ENCODE measurements at places on chromosomes 4 and X.
A peak's percentile ranks its signal among the peaks of the same experiment; 100 is the strongest.

- no peak for DNase-seq
Observed at GRCh38 chr4:25377572-25378436, 741 bp downstream of the ANAPC4 start.

DNA sequence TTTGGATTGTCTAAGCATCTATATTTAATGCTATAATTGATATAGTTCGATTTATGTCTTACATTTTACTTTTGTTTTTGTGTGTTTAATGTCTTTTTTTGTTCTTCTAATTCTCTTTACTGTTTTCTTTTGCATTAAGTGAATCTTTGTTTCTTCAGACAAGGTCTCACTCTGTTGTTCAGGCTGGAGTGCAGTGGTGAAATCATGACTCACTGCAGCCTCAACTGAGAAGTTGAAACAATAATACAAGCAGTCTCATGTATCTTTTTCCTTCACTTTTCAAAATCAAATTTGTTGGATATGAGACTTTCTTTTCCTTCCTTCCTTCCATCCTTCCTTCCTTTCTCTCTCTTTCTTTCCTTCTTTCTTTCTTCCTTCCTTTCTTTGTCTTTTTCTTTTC lies 1401.6 kb downstream of the ADGRL3 start:
- DNase-seq: no peak

- DNase-seq: no peak
Observed at GRCh38 chrX:37926700-37927099, 79.3 kb upstream of the DYNLT3 start.

- DNase-seq: no peak
Observed at GRCh38 chr4:8238515-8239053, 31.0 kb upstream of the HTRA3 start.

GRCh38 chr4:70859066-70859465 lies 19.4 kb upstream of the GRSF1 start:
- DNase-seq: no peak

GRCh38 chr4:111639876-111640275 lies 505.4 kb upstream of the FAM241A start:
- no peak for DNase-seq

- no peak for DNase-seq
Observed at GRCh38 chr4:73648478-73648877, 28.2 kb upstream of the RASSF6 start.

DNA sequence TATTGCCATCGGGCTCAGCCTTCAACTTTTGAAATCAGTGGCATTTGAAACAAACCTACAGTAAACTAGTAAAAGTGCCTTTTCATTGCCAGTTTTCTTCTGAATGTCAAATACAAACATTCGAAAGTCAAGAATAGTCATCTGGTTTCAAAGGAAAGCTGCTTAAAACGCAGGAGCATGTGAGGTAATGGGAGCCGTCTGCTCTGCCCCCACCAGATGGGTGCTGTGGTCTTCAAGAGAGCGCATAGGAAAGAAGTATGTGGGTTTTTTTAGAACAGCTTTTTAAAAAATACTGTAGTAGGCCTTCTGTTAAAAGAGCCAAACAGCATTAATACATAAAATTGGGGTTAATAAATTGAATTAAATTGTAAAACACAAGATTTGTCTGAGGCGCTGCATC lies 88.6 kb downstream of the STOX2 start:
- no peak for DNase-seq

DNA sequence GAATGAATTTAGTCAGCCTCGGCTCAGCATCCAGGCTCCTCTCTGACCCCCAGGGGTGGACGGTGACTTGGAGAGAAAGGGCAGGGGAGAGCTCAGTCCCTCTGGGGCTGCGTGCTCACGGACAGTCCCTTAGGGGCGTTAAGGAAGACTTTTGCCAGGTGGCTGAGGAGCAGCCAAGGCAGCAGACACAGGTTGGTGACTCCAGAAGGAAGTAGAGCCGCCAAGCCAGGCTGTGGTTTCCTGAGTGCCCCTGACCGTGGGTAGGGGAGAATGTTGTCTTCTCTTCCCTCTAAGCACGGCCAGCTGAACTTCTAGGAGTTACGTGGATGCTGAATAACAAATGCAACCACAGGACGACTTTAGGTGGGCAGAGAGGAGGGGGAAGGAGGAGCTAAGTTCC lies 91.0 kb upstream of the MTM1 start:
- DNase-seq: no peak

- DNase-seq: peak; percentile 69
Observed at GRCh38 chrX:154378799-154379568, at the start of gene EMD. Gene EMD (plus strand): TSS chrX:154379295. CDS start chrX:154379485, 190 bp downstream.

GRCh38 chrX:18789916-18790315 lies 82.5 kb downstream of the PPEF1 start:
- DNase-seq: no peak

- DNase-seq: no peak
Observed at GRCh38 chrX:39762266-39762841, 335.4 kb downstream of the BCOR start.

GRCh38 chr4:124151031-124151430 lies 561.5 kb downstream of the ANKRD50 start:
- DNase-seq: no peak

- no peak for DNase-seq
Observed at GRCh38 chr4:55269470-55269869, 76.6 kb upstream of the SRD5A3 start.

DNA sequence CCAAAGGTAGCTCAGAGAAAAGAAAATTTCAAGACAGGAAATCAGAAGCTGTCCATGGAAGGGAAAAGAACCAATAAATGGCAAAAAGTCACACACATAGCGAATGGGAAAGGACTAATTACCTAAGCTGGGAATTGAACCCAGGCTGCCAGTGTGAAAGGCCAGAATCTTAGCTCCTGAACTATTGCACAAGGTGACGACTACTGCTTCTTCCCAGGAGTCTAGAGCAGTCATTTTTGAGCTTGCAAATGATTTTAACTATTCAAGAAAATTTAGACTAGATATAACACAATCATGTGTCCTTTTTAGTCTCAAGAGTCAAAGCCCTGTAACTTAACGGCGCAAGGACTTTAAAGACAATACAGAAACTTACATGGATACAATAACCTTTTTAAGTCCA lies 34.1 kb upstream of the ZNF81 start:
- no peak for DNase-seq

DNA sequence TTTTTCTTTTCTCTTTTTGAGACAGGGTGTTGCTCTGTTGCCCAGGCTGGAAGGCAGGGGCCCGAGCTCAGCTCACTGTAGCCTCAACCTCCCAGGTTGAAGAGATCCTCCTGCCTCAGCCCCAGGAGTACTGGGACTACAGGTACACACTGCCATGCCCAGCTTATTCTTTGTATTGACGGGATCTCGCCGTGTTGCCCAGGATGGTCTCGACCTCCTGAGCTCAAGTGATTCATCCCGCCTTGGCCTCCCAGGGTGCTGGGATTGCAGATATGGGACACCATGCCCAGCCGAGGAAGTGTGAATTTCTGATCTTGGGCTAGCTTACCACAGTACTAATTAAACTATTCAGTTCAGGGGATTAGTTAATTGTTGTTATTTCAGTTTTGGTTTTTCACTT lies 28.6 kb upstream of the FAM193A start:
- no peak for DNase-seq

DNA sequence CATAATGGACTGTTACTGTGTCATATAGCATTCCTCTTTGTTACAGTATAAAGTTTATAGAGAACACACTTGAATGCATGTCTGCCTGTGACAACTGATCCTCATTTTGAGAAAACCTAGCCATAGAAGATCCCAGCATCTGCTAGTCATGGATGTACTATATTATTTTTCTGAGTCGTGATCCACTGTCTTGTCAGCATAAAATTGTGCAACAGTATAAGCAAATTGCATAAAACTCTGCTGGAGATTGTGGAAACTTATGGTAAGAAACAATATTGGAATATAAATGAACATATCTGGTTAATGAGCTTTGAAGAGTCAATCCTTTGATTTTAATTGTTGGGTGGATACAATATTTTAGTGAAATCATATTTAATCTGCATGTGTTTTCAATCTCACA lies 3.6 kb downstream of the NEIL3 start:
- no peak for DNase-seq

- no peak for DNase-seq
Observed at GRCh38 chrX:25287521-25287920, 271.8 kb upstream of the ARX start.

- DNase-seq: no peak
Observed at GRCh38 chr4:23212558-23212957, 519.8 kb downstream of the GBA3 start.

DNA sequence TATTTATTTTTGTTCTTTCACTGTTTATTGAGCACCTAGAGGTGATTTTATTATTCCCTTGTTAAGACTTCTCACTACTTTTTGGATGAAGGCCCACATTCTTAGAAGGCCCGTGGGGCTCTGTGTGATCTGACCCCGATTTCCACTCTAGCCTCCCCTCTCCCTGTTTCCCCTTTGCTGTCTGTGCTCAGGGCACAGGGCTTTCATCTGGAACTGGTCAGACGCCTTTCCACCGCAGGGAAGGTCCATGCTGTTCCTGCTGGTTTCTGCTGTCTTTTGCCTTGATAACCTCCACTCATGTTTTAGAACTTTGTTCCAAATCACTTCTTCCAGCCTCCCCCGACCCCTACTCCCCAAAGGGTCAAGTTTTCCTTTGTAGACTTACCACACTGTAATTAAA lies 31.3 kb upstream of the ANAPC4 start:
- DNase-seq: no peak

- peak; percentile 12 for DNase-seq
Observed at GRCh38 chrX:63754136-63754859, 30.7 kb downstream of the ARHGEF9 start.

- DNase-seq: no peak
Observed at GRCh38 chr4:153938994-153939393, 150.1 kb upstream of the SFRP2 start.

DNA sequence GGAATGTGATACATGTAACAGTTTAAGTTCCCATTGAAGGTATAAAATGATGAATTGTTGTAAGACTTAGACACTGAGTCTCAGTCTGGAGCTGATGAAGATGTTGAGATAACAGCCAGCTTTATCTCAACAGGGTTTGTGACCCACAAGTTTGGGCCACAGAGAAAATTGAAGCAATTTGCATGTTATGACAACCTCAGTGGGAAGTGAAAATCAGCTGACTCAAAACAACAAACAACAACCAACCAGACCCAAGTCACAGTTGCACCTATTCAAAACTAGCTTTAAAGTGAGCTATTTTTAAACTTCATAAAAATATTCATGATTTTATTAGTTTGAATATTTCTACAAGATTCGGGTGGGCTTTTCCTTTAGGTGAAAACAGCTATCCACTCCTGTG lies 8.0 kb downstream of the SFRP2 start:
- no peak for DNase-seq

- no peak for DNase-seq
Observed at GRCh38 chrX:133175605-133176004, 42.5 kb downstream of the TFDP3 start.

DNA sequence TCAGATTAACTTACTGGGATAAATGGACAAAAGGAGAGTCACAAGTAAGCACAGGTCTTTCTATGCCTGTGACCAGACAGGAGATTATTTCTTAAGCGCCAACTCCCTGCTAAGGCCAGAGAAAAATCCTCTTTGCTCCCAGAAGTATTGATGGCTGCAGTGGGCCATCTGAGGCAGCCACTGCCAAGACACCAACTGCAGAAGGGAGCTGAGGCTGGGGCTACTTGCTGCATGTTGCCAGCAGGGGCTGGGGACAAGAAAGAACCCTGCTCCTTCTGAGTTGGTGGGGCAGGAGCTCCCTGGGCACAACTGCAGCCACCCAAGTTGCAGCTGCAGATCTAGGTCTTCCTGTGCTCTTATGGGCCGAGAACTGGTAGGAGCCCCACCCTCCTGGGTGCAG lies 1075.3 kb downstream of the PCDH18 start:
- no peak for DNase-seq

Measured in GM18507 (cell line).